ENCODE measurements at places on chromosomes 12 and 14.

- no peak for DNase-seq
Observed at GRCh38 chr12:27852742-27853141, 72.7 kb upstream of the MANSC4 start.

GRCh38 chr12:102029141-102029540 lies 32.6 kb downstream of the WASHC3 start:
- no peak for DNase-seq

DNA sequence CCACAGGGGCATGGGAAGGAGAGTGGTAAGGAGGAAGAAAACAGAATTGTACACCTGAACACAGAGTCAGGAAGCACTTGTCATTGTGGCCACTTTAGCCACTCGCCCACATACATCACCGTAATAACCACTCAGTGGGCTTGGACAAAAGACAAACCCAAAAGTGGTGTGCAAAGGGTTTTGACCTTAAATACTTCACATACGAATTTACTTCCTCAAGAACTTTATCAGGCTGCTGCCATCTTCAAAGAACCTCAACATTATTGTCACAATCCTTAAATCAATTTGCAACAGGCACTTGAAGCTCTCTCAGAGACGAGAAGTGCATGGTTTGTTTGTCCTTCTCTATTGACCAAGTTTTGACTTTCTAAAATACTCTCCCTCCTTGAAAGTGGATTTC lies 187.3 kb upstream of the EGLN3 start:
- DNase-seq, result no peak

DNA sequence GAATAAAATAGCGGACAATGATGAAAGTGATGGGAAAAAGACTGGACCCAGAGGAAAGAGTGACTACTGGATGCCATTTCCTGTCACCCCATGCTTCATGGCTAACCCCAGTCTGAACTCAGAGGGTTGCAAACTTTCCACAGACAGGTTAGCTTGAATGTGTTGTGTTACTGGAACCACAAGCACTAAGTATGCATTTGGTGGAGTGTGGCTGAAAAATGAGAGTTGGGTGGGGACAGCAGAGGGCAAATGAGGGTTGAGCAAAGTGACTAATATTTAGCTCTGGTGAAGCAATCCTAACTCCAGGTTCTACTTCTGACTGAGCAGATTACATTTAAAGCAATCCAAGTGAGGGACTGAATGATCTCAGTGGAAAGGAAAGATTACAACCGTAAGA lies 1.6 kb downstream of the SLC16A7 start:
- peak; percentile 98 for DNase-seq

DNA sequence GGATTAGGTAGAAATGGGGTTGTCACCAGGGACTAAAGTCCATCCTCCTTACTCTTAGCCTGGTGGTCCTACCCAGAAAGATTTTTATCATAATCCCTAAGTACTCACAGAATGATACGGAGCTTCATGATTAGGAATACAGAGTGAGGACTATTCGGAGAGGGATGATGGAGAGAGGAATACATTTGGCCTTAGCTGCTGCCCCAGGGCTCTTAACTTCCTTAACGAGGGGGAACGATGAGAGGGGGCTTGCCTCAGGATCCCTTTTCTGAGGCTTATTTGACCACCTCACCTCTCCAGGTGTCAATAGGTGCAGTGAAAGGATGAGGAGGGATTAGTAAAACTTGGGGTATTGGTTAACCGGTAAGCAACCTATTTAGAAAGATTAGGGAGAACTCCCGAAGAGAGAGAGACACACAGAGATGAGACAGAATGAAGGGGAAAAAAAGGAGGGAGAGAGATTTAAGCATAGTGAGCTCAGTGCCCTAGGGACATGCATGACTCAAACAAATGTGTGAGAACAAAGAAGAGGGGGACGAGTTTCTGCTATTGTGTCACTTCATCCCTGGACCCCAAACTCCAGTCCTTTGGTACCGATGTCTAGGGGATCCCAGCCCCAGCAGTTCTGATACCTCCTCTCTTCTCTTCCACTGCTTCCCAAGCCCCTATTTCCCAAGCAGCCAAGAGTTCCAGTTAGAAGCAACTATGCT lies 1.1 kb downstream of the NFE2 start:
- DNase-seq, result no peak

GRCh38 chr14:64658201-64658600 lies 46.0 kb upstream of the PLEKHG3 start:
- no peak for DNase-seq

DNA sequence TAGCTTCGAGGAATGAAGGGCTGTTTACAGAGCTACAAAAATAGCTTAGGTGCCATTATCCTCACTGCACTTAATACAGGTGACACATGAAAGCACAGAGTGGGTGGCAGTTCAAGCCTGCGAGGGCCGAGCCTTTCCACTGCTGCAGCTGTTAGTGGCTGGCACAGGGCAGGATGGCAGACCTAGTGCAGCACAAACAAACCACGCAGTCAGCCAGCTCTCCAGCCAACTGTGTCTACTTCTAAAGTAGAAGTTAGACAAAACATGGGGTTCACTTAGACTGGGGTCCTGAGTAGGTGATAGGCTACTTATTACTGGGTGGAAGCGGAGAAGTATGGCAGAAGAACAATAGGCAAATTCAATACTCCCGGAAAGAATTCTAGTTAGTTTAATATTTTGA lies 95.4 kb downstream of the DUSP16 start:
- no peak for DNase-seq

GRCh38 chr12:132972374-132972773 lies 13.8 kb upstream of the ZNF26 start:
- DNase-seq, result no peak

DNA sequence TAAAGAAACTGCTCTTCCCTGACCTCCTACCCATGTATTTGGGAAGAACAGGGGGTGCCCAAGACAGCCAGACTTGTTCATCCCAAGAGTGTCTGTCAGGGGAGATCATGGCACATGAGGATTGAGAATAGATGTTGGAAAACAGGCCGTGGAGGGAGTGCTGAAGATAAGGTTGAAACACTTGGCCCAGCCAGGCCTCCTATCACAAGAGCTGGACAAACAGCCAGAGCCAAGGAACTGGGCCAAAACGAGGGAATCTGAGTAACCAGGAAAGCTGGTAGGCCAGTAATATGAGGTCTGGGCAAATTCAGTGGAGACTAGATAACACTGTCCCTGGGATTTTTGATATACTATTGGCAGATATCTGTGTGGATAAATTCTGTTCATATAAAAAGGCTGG lies 161.7 kb downstream of the TMX1 start:
- DNase-seq, result no peak

GRCh38 chr14:37210448-37210847 lies 12.7 kb downstream of the MIPOL1 start:
- DNase-seq, result no peak

- DNase-seq, result no peak
Observed at GRCh38 chr12:26469421-26470180, 274.2 kb downstream of the SSPN start.

GRCh38 chr12:61797266-61797665 lies 462.9 kb upstream of the USP15 start:
- DNase-seq, result no peak

- no peak for DNase-seq
Observed at GRCh38 chr12:84421103-84421502, 491.5 kb downstream of the SLC6A15 start.

DNA sequence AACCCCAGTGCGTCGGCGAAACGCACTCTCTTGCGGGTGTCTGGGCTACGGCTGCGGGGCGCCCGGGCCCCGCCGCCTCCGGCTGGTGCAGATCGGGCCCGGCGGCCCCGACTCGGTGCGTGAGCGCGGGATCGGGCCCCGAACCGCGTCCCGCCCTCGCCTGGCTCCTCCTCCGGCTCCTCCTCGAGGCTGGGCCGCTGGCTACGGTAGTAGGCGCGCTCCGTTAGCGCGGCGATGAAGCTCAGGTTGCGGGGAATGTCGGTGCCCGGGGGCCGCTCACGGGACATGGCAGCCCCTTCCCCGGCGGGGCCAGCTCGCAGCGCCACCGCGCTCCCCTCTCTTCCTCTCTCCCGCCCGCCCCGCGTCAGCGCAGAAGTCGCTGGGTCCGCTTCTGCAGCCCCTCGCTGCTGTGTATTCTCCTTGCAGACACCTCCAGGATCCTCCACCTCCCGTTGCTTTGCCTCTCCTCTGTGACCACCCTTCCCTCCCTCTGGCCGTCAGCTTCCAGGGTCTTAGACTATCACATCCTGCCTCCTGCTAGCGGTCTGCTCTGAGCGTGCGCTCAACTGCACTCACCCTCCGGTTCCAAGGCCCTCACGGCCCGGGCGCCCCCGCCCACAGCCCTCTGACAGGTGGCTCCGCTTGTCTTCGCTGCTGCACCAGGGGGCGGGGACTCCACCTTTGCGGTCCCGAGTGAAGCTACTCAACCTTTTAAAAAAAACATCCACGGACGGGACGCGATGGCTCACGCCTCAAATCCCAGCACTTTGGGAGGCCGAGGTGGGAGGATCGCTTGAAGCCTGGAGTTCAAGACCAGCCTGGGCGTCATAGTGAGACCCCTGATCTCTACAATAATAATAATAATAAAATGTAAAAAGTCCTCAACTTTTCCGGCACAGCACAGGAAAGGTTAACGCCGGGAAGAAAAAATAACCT lies at the start of gene PPP1R3E:
Gene PPP1R3E, minus strand, starts transcription at position 570 of the 936 bp plus-strand sequence. Its CDS starts 283 bp downstream, at position 287.
- peak; percentile 36 for DNase-seq

DNA sequence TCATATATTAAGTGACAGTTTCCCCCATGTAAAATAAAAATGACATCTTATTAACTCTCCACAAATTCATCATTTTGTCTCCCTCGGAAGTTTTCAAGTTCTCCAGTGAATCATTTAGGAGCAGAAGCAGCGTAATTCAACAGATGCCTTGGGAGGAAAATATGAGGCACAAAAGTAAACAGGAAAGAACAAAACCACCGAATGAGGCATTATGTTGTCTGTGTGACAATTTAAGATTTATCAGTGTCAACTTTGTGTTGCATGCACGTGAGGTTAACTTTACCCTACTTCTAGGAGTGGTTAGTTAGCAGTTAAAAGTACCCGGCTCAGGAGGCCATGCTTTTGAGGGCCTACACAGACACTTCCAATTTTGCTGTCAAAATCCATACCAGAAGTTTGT lies 258.6 kb downstream of the IPO8 start:
- no peak for DNase-seq

DNA sequence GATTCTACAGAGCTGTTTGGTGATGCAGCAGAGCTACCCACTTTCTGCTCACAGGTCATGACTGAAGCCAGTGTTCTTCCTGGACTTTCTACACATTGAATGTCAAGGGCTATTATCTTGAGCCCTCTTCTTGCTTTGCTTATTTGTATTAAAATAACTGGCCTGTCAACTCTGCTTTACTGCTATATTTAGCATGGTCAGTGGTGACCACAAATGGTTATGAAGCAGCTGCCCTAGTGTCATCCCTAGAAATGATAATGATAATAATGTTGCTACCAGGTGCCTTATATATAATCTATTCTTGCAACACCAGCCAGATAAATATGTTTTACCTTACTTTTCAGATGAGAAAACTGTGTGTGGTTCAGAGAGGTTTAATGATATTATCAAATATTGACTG lies 2.6 kb upstream of the LRRC10 start:
- DNase-seq, result no peak

GRCh38 chr14:84961637-84962036 lies 568.3 kb upstream of the FLRT2 start:
- peak; percentile 0 for DNase-seq

- peak; percentile 89 for DNase-seq
Observed at GRCh38 chr14:34030864-34031263, 80.0 kb upstream of the EGLN3 start.

GRCh38 chr14:35336494-35337268 lies 44.5 kb downstream of the PSMA6 start:
- DNase-seq, result peak; percentile 39

- DNase-seq, result no peak
Observed at GRCh38 chr12:25896981-25897380, 61.5 kb upstream of the RASSF8 start.

- DNase-seq, result no peak
Observed at GRCh38 chr12:117035287-117035686, 63.9 kb downstream of the TESC start.

DNA sequence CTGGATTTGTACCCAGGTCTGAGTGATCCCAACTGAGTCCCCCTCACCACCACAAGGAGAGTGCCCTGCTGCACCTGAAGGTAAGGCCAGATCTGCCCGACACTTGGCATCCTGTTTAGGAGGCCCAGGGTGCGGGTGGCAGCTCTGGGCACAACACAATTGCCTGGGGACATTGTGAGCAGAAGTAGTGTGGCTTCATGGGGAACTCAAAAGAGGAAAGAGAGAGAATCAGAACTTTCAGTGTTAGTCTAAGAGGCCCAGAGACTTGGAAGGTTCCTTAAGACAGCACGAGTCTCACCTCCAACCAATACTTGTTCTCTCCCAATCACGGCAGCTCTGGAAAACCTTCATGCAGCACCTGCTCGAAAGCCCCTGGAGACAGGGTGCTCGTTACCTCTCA lies 6.6 kb upstream of the SLC8B1 start:
- no peak for DNase-seq

DNA sequence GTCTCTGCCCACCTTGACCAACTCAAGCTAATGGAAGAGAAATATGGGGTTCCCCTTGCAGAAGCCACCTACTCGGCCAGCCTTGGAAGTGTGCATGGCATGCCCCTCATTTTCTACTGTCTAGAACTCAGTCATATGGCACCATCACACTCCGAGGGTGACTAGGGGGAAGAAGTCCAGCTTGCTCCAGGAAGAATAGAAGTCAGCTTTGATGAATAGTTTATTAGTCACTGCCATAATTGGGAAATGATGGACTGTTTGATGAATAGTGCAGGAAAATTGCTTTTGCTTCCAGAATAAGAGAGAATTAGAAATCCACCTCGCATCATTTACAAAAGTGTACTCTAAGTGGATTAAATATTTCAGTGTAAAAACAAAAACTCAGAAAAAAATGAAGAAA lies 1030.6 kb downstream of the VRK1 start:
- DNase-seq, result no peak

GRCh38 chr12:15005064-15005463 lies 32.2 kb downstream of the PDE6H start:
- DNase-seq, result no peak

GRCh38 chr14:37870632-37871346 lies 275.4 kb downstream of the TTC6 start:
- no peak for DNase-seq

DNA sequence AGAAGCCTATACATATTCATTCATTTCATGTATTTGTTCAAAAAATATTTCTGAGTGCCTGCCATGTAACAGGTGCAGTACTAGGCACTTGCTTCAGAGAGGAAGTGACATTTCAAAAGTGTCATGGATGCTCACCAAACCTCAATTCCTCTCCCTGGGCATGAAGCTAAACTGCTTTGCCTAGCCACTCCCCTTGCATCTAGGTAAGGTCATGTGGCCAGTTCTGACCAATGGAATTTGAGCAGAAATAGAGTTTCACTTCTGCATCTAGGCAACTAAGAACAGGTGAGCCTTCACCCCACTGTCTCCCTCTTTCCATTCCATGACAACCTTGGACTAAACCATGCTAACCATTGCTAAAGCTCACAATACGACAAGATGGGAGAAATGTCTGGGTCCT lies 27.6 kb downstream of the TC2N start:
- no peak for DNase-seq

DNA sequence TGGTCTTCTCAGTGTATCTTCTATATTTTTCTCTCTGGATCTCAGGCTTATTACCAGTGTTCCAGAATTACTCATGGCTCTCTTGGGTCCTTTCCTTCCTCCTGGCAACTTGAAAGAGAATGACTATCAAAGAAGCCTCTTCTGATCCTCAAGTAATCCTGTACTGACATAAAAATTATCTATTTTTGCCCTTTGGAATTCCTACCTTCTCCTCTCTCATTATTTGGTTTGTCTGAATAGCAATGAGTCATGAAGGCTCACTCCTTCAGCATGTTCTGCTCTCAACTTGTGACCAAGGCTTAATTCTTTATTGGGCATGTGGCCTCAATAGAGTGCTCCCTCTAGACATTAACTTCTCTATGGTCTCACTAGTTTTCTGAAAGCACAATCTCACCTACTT lies 553.6 kb upstream of the ATP2B1 start:
- DNase-seq, result peak; percentile 36

GRCh38 chr12:110766311-110767154 lies 23.8 kb upstream of the PPP1CC start:
- no peak for DNase-seq
